ENCODE measurements at places on chromosomes 6 and 20.

- no peak for DNase-seq
Measured at GRCh38 chr6:124273701-124274100, 470.0 kb downstream of the NKAIN2 start.

- DNase-seq, result no peak
Measured at GRCh38 chr20:1816384-1817381, 78.5 kb upstream of the SIRPA start.

DNA sequence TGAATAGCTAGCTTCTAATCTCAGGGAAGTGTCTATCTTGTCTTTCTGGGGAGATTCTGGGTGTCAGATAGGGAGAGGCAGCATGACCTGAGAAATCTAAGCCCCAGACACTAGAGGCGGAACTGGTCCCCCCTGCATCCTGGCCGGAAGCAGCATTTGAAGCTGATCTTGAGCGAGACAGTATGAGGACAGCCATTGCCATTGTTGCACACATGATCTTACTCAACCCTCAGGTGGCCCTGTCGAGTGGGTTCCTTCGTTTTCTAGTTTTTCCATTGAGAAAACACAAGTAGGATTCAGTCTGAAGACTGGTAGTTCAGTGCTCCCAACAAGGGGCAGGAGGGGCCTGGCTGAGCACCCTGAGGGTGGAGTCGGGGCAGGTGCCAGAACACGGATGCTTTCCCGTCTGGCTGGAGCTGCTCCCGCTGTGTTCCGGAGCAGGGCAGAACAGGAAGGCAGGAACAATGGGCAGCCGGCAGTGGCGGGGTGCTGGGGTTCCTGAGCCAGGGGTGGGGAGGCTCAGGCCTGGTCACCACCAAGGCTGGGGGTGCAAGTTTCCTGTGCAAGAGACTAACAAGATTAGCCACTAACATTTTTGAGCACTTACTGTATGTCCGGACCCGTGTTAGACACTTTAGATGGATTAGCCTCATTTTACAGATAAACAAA is 7.9 kb upstream of the SDCBP2 start:
- no peak for DNase-seq

GRCh38 chr6:160756871-160757270 is 54.8 kb downstream of the PLG start:
- no peak for DNase-seq

DNA sequence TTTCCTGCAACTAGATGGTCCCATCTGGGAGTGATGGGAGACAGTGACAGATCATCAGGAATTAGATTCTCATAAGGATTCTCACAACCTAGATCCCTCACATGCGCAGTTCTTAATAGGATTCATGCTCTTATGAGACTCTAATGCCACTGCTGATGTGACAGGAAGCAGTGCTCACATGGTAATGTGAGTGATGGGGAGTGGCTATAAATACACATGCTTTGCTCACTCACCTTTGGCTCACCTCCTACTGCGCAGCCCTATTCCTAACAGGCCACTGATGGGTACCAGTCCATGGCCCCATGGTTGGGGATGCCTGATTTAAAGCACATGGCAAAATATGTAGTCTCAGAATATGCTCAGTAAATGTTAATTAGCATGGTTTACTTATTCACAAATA is 80.6 kb upstream of the MBOAT1 start:
- DNase-seq, result no peak

- no peak for DNase-seq
Measured at GRCh38 chr20:25198663-25199383, 3.3 kb downstream of the ENTPD6 start.

DNA sequence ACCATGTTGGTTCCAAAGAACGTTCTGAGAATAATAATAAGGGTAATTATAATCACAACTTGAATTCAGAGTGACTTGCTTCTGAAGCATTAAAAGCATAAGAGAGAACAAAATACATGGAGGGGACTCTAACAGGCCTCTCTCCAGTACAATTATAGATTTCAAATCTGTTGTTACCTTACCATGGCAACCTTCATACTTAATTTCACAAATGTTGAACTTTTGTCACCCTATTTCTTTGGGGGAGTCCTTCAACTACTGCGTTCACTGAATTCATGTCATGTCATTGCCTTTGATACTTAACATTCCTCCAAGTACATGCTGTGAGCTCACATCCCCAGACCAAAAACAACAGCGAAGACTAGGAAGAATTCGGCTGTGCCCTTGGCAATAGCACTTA is 104.0 kb downstream of the MKKS start:
- DNase-seq, result no peak

GRCh38 chr6:109344226-109344625 is 38.0 kb downstream of the CD164 start:
- DNase-seq, result no peak

- DNase-seq, result no peak
Measured at GRCh38 chr20:19211661-19212468, 577 bp upstream of the SLC24A3 start.

GRCh38 chr20:1528811-1529210 is 28.7 kb downstream of the SIRPD start:
- DNase-seq, result no peak

DNA sequence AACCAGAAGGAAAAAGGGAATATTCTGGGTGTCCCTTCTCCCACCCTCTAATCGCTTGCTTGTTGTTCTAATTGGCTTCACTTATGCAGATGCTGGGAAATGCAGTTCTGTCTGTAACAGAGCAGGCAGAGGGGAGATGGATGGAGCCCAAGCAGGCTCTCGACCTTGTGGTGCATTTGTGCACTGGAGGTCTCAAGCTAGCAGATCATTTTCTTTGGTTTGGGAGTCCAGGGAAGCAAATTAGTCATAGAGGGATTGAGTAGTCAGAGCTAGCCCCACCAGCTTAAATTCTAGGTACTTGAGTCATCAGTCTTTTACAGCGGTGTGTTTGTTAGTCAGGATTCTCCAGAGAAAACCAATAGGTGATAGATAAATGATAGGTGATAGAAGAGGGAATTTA is 234.7 kb upstream of the ECI2 start:
- no peak for DNase-seq

GRCh38 chr6:79005497-79005896 is 72.6 kb downstream of the PHIP start:
- no peak for DNase-seq

GRCh38 chr20:37670351-37670791 is 23.5 kb upstream of the CTNNBL1 start:
- no peak for DNase-seq

DNA sequence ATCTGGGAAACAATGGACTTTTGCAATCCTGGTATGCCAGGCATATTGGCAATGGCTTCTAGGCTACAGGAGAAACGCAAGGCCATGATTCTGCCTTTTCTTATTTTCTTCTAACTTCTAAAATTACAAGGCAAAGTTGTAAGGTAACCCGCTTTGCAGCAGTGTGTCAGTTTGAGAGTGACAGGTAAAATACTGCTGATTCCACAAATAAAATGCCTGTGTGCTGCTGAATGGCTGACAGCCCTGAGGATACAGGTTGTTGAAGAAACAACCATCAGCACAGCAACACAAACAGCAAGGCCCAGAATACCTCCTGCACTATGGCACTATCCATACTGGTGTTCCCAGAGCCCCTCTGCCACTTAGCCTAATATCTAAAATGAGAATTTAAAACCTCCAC is 37.1 kb downstream of the SLC17A1 start:
- DNase-seq, result no peak

DNA sequence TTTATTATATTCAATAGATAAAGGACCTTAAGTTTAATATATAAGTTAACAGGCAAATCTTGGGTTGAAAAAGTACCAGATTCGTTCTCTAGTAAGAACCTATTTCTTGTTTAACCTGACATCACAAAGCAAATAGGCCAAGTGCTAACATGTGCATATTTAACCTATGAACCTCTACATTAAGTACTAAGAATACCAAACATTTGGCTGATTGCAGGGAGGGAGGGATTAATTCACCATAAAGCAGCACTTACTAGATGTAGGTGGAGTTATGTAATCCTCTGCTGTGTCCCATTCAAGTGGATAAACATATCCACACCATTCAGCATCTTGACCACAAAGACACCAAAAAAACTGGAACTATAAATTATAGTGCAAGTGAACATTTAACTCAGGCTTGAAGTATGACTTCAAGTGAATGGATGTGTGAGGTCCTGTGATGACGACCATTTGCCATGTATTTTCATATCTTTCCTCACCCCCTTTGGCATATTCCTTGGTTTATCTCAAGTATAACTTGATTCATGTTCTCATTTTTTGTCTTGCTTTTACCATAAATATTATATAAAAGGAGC is 10.2 kb downstream of the STX11 start:
- no peak for DNase-seq

GRCh38 chr20:38685853-38686473 is 38.3 kb upstream of the SLC32A1 start:
- DNase-seq, result no peak

DNA sequence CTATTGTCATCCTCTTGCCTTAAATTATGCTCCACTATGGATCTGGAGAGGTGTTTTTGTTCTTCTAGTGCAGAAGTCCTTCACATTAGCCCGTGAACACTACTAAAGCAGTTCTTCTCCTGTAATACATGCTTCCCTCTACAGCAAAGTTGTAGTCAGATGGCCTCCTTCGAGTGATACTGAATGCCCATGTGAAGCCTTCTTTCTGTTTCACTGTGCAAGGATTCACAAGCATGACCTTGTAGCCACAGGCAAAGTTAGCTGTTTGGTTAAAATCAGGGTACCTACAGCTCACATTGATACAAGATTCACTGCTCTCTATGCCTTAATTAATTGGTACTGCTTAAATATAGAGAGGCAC is 47.6 kb downstream of the ARHGAP18 start:
- no peak for DNase-seq

GRCh38 chr20:2237059-2237458 is 58.7 kb upstream of the TGM3 start:
- DNase-seq, result no peak

DNA sequence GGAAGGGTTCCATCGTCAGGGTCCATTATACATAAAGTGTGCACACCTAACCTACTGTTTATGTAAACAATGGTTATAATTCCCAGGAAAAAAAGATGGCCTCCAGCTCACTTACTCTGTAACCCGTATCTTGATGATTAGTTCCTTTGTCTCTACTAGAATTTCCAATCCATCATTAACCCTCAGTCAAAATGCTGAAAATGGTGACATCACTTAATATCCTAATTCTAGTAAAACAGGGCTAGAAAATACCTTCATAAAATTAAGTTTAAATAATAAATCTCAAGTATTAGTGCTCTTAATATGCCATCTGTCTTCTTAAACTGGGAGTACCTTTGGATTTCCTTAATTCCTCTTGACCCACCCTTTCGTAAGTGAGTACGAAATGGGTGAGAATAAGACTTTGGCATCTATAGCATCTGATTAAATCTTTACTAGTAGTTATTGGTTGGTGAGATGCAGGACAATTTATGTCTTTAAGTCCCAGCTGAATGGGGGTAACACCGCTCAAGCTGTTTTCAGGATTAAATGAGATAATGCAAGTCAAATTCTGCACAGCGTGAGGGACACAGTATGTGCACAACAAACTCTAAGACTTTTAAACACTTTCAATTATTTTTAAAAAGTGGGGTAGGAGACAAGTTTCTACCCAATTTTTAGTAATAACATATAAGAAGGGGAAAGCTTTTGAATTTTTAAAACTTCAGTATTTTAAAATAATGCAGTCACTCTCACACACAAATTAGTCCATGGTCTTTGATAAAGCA is 1.6 kb downstream of the HMGN3 start:
- no peak for DNase-seq

- no peak for DNase-seq
Measured at GRCh38 chr6:97085772-97086171, 161.2 kb downstream of the KLHL32 start.

- no peak for DNase-seq
Measured at GRCh38 chr6:70396163-70396562, 17.1 kb upstream of the FAM135A start.

DNA sequence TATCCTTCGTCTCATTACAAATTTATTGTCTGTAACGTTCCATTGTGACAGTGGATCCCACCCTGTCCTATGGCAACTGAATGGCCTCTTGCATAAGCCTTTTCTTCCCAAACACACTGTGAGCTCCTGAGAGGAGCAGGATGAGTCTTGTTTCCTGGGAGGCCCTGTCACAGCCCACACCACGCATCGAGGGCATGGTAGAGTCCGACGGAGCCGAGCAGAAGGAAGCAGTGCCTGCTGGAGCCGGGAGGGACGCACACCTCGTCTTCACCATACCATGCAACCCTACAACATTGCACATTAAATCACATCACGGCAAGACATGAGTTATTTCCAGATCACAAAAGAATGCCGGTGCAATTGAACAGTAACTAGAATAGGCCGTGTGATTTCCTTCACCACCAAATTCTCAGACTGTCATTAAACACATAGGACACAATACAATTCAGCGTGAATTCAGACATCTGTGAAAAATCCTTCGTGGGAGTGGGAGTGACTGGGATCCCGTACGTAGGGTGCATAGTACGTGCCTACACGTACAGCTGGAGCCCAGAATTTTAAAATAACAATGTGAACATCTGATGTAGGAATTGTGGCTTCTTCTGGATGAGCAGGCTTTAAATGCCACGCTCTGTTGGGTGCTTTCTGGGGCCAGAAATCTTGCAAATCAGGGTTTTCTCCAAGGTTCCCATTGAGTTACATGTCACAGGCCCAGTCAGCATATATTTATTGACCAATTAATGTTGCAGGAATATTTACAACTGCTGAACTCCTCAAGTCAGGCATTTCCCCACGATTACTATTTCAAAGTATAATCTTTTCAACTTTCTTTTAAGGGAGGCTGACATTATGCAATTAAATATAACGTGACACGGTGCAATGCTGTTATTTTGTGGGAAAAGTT is 201.8 kb downstream of the TTLL2 start:
- DNase-seq, result no peak

DNA sequence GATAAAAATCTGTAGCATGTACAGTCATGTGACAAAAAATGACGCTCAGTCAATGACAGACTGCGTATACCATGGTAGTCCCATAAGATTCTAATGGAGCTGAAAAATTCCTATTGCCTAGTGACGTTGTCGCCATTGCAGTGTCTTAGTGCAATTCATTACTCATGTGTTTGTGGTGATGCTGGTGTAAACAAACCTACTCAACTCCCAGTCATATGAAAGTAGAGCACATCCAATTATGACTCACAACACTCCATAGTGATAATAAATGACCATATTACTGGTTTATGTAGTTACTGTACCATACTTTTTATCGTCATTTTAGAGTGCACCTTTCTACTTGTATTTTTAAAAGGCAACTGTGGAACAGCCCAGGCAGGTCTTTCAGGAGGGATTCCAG is 45.0 kb downstream of the TFAP2A start:
- DNase-seq, result no peak

DNA sequence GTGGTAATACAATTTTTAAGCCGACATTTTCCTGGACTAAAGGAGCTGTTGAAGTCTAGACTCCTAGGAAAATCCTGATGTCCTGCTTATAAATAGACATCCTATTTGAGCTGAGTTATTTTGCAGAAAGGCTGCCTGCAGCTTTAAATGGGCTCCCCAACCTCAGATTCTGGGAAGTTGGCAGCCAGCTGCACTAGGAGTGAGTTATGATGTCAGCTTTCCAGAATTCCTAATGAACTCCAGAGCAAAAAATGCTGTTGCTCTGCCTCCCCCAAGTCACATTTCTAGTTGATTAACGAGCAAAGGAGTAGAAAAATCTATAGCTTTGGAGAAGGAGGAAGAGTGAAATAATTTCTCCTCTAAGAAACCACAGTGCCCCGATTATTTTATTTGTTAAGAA is 346.3 kb upstream of the SULF2 start:
- no peak for DNase-seq

Measured in activated T-cell treated with anti-CD3 and anti-CD28 coated beads for 24 hours (primary cell).